ENCODE measurements at places on chromosomes 1 and 21.

DNA sequence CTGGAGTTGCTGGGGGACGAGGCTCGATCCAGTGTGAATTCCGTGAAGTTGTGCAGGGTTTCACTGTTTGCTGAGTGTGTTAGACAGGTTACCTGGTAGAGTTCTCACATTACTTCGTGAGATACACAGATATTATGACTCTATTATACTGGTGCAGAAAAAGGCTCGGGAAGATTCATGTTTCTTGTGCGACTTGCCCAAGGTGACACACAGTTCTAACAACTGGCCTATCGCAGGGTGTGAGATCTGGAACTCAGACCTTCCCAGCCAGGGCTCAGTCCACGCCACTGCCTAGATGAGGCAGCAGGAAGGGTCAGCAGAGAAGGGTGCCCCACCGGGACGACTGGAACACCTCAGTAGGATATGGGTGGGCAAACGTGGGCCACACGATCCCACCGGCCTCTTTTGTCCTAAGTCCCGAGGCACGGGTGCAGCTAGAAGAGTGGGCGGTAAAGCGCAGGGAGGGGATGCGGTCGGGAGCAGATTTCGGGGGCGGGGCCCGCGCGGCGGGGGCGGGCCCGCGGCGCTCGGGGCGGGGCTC is 296 bp upstream of the RNPEP start:
- peaks cover 3% of the 10 kb centered on the region for H3K4me1 ChIP-seq
- peaks cover 4% of the 10 kb centered on the region for H3K27me3 ChIP-seq
- H3K4me3 ChIP-seq: peak overlapping the region; percentile 55
- peak; percentile 43 for DNase-seq

DNA sequence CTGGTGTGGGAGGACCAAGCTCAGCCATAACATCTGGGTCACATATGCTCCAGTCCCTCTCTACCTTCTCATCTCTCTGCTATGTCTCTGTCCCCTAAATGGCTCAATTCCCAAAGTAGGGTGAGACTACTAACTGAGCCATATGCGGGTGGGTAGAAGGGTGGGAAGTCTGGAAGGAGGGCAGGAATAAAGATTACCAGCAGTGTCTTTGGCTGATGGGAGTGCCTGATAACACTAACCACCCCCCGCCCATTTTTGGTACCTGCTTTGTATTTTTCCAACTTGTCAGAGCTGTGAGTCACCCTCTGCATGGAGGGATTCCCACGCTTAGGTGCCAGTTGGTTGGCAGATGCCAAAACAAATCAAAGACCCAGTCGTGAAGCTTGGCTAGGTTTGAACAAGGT is 14.9 kb upstream of the SSBP3 start:
- H3K36me3 ChIP-seq: no peaks in the 10 kb centered on the region
- peaks cover 9% of the 10 kb centered on the region for H3K4me1 ChIP-seq
- no peak for DNase-seq
- no peak overlapping the region for H3K27ac ChIP-seq
- no peaks in the 10 kb centered on the region for H3K27me3 ChIP-seq

DNA sequence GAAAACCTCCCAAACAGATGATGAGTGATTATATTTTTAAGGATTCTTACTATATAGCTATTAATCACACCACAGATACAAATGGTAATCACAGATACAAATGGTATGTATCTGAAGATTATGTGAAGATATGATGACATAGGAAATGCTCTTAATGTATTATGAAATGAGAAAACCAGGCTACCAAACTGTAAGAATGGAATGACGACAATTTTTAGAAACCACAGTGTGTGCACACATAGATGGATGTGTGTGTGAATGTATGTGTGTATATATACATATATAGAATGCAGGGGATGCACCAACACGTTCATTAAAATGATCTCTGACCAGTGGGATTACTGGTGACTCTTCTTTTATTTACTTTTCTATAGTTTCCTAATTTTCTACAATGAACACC is 21.5 kb upstream of the ENAH start:
- H3K4me3 ChIP-seq: no peak overlapping the region
- H3K36me3 ChIP-seq: no peaks in the 10 kb centered on the region
- H3K4me1 ChIP-seq: no peaks in the 10 kb centered on the region
- DNase-seq: no peak
- H3K27me3 ChIP-seq: peaks cover 20% of the 10 kb centered on the region

DNA sequence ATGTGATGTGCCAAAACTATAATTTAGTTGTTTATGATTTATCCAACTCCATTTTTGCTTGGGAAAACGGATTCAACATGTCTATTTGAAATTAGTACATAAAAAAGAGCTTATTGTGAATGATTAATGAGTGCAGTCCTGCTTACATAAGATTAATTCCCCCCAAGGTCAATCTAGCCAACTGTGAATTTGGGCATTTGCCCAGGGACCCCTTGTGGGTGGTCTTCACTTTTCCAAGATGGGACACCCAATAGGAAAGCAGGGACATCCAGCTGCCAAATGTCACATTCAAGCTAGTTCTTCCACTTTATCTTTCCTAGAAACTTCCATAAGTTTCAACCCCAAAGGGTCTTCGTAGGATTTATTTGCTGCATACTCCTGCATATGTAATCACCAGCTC is 362.4 kb upstream of the PKN2 start:
- H3K27ac ChIP-seq: no peak overlapping the region
- no peaks in the 10 kb centered on the region for H3K36me3 ChIP-seq
- H3K27me3 ChIP-seq: no peaks in the 10 kb centered on the region
- H3K4me1 ChIP-seq: no peaks in the 10 kb centered on the region

Data from thymus (tissue), 14 donors.